Muscle of arm (tissue), 14 donors: ENCODE measurements at places on chromosomes 3 and 15. TPM values are rescaled to one million over a fixed set of nuclear protein-coding genes. Genes with fewer than 3 reads are reported as not detected.

GRCh38 chr15:76376816-76377215, 40.2 kb downstream of the ISL2 start:
- no peak for DNase-seq

The AMT gene
- 11.5 TPM for polyA plus RNA-seq

The CNTN6 gene
- not detected for polyA plus RNA-seq

The MKRN2OS gene
- 0.56 TPM for polyA plus RNA-seq
